Activated CD4-positive, alpha-beta T cell treated with anti-CD3 and anti-CD28 coated beads, Interleukin-2, amount 10 ng/mL, durations not matched to agents 7 days and 5 days (primary cell): ENCODE measurements at places on chromosomes 6 and 20.
A peak's percentile ranks its signal among the peaks of the same experiment; 100 is the strongest.

DNA sequence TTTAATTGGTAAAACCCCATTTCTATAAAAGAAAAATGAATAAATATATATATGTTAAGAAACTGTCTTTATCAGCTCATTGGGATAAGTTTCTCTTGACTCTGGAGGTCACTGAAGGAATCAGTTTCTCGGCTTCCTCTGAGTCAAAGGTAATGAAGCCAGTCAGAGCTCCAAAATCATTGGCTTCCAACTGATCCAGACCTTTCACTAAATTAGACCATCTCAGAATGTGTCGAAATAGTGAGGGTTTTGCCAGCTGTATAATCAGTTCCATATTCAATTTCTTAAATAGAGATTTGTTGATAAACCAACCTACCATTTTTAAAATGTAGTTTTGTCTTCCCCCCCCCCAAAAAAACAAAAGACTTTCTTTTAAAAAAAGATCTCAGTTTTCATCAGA is 60.5 kb upstream of the SRSF6 start:
- DNase-seq = no peak

DNA sequence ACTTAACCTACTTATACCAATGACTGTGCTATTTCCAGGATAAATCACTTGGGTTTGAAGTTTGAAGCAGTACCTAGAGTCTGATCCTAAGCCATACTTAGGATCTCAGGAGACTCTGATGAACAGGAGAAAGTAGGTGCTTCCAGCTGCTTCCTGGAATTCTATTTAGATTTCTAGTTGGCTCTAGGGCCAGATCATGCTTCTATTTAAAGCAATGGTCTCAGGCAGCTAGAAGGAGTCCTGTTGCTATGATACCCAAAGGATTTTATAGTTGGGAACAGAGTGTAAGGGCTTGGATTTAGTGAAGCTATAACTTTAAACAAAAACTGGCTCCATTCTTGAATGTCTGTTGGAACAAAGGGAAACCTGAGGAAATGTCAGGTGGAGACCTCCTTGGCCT is 52.4 kb upstream of the TINAG start:
- DNase-seq = no peak

DNA sequence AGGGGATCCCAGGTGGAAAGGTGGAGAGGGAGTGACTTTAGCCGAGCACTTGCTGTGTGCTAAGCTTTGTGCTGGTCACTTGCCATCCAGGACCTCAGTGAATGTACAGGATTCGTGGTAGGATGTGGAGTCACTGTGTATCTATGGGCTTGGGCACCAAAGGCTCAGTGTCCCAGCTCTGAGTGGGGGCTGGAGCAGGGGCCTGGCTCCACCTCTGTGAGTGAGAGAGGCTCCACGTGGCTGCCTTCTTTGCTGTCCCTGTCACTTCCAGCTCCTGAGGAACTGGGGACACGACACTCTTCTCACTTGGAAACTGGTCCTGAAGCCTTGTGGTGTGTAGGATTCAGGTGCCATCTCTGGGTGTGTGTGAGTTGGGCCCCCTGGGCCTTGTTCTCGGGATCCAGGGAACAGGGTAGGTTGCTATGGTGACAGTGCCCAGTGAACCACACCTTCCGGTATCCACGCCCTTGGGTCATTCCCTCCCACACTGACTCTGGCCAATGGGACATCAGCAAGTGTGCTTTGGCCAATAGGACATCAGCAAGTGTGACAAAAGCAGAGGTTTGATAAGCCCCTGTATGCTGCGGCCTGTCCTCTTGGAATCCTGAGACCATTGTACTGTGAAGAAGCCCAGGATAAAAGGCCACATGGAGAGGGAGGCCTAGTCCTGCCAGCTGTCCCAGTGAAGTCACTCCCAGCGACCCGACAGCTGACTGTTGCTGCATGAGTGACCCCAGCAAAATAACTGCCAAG is 87.7 kb downstream of the CDH22 start:
- no peak for DNase-seq

GRCh38 chr20:23159256-23159946 is 73.3 kb upstream of the CD93 start:
- no peak for DNase-seq

GRCh38 chr6:33607784-33608161 is 13.3 kb upstream of the ITPR3 start:
- peak; percentile 68 for DNase-seq

- DNase-seq = no peak
Measured at GRCh38 chr6:157070403-157071107, 252.8 kb downstream of the TMEM242 start.

GRCh38 chr6:132168961-132169360 is 217.8 kb upstream of the CCN2 start:
- DNase-seq = no peak

DNA sequence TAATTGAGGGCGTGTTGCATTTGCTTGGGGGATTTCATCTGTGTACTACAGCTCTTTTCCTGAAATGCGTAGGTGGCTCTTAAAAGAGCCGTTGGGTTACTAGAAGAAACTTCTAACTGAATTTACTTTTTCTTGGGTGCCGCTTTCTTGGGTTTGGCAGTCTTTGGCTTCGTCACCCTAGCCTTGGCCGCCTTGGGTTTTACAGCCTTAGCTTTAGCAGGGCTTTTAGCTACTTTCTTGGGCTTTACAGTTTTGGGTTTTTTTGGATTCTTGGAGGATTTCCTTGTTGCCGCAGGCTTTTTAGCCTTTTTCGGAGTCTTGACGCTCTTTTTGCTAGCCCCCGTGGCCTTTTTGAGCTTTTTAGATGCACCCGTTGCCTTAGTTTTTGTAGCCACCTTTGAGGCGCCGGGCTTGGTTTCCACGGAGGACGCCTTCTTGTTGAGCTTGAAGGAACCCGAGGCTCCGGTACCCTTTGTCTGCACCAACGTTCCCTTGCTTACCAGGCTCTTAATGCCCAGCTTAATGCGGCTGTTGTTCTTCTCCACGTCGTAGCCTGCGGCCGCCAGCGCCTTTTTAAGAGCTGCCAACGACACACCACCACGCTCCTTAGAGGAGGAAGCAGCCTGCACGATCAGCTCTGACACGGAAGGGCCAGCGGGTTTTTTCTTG is 54.5 kb downstream of the TRIM38 start:
- no peak for DNase-seq

GRCh38 chr6:170082531-170083187 is 208.2 kb downstream of the DLL1 start:
- no peak for DNase-seq

DNA sequence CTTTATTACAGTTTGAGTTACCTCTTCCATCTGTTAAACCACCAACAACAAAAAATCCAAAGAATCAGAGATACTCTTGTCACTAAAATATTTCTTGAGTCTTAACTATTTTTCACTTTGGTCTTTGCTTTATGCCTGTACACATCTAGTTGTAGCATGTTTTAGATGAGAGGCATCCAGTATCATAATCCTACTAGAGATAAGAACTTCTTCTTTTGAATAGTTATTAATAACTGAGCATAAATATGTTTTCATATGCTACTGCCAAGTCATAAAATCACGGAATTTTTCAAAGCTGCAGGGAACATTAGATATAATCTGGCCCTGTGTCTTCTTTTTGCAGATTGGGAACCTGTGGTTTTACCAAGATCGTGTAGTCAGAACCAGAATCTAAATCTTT is 55.3 kb downstream of the STK4 start:
- DNase-seq = no peak

DNA sequence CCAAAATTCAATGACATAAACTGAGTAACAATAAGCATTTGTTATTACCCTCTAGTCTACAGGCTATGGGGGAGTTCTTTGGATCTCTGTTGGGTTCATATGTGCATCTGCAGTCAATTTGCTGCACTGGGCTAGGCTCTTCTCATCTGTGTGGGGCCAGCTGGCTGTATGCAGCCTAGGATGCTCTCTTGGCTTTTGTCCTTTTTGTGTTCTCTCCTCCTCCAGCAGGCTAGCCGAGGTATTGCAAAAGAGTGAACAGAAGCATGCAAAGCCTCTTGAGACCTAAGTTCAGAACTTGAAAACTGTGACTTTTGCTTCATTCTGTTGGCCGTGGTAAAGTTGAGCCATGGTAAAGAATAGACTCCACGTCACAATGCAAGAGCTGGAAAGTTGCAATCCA is 62.8 kb upstream of the FOXO3 start:
- peak; percentile 34 for DNase-seq

GRCh38 chr6:33405386-33405940 is 5.4 kb upstream of the PHF1 start:
- no peak for DNase-seq

- no peak for DNase-seq
Measured at GRCh38 chr20:62425281-62426058, 1.9 kb downstream of the RBBP8NL start.

DNA sequence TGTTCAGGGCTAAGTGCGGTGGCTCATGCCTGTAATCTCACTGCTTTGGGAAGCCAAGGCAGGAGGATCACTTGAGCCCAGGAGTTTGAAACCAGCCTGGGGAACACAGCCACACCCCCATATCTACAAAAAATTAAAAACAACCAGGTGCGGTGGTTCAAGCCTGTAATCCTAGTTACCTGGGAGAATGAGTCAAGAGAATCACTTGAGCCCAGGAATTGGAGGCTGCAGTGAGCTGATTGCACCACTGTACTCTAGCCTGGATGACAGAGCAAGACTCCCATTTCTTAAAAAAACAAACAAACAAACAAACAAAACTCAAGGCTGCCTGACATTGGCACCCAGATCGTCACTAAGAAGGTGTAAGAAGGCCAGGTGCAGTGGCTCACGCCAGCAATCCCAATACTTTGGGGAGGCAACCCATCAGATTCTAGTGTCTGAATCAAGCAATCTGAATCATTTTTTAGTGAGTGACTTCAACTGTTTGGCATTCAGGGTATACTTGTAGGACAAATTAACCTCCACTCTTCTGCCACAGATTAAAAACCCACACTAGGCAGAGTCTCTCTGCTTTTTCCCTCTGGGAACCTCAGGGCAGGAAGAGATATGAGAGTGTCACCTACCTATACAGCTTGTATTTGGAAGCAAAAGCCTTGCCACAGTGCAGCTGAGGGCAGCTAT is 6.1 kb downstream of the PLAGL2 start:
- DNase-seq = no peak

DNA sequence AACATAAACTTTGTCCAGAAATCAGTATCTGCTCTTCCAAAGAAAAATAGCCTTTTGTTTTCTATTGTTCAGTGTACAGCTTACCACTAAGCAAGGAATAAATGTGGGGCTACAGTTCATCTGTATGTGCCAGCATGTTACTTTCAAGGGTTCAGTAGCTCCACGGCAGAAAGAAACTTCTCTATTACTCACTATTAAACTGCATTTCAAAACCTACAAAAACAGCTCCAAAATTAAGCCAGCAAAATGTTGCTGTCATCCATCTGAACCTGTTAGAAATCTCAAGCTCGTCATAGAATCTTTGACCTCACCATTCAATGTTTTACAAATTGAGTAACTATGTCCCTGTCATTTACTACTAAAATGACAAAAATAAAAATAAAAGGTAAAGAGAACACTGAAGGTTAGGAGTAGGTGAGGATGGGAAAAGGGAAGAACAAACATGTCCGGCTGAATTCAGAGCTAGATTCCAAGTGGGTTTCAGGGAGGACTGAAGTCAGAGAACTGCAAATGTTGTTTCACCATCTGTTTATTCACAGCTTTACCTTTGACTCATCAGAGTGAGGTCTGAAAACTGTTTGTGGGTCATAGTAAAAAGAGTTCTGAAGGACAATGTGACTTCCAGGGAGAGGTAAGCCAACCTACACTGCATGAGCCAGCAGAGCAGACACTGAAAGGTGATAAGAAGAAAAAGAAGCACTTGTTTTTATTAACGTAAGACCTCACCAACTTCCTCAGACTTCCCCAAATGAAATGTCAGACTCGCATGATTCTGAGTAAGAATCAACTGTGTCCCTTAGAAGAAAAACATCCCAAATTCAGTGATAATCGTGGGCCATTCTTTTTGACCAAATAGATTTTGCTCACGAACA is 62.0 kb downstream of the ATXN1 start:
- no peak for DNase-seq

DNA sequence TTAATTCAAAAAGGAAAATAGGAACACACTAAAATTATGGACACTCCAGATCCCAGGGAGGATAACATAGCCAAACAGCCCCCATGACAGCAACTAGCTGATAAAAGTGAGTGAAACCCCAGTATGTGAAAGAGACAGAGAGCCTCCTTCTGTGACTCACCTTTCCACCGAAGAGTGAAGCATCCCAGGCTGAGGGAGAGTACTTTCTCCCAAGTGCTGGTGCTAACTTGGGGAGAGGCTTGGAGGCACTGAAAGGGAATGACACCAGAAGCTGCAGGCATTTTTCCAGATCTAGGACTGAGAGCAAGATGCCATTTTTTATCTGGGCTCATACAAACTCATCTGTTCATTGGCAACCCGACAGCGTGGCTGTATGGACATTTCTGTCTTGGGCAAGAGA is 339.8 kb downstream of the HTR1B start:
- no peak for DNase-seq
